ENCODE measurements at places on chromosomes 7 and 10.

GRCh38 chr10:69854511-69855345, 53.0 kb downstream of the COL13A1 start:
- DNase-seq, result no peak

DNA sequence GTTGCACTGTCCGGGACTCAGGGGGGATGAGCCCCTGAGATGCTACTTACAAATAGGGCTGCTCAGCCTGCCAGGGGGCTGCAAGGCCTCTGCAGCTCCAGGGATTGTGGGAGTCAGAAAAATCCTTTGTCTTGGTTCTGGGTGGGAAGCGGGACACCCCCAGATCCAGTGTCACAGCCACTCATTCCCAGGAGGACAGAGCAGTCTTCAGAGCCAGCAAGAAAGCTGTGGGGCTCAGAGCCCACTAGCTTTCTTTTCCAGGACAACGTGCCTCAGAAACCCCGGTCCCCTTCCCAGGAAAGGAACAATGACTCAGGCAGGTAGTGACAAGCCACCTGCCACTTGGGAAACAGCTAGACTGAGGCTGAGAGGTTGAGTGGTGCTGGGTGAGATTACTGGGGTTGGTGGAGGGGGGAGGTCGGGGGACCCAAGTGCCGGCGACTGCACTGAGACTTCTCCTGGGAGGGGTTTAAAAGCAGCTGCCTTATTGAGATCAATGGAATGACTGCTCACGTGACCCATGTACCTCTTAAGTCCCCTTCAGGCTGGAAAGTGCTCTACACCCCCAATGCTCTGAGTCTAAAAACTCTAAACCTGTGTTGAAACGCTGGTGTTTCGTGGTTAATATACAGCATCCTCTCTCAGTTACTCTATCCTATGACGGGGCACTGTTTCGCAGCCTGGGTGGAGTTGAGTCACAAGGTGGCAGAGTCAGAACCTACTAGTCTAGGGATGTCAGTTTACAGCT, 123.6 kb downstream of the UBE2H start:
- DNase-seq, result no peak

DNA sequence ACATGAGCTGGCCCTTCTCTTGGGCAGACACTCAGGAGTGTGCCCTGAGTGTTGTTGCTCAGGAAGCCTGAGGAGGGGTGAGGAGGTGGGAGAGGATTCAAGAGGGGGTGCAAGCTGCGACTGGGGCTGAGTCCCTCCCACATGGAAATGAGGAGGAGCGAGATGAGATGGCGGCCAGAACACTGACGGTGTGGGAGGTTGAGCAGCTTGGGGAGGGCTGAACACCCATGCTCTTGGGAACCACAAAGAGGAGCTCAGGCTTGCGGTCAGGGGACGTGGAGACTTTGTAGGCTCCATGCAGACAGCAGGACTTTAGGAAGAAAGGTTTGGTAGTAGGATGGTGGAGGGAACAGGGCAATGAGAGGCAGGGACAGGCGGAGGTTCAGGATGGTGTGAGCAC, 163.2 kb upstream of the SHH start:
- no peak for DNase-seq

GRCh38 chr7:101857358-101857811, 40.0 kb downstream of the CUX1 start:
- no peak for DNase-seq

- no peak for DNase-seq
Measured at GRCh38 chr10:89651205-89651915, 6.3 kb upstream of the PANK1 start.

DNA sequence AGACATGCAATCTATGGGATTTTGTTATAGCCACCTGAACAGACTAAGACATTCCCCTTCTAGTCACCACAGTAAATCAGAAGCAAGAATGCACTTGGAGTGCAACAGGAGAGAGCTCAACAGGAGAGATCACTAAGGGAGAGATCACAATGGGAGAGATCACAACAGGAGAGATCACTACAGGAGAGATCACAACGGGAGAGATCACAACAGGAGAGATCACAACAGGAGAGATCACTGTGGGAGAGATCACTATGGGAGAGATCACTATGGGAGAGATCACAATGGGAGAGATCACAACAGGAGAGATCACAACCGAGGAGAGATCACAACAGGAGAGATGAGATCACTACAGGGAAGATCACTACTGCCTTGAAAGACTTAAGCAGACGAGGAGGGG, 238.5 kb upstream of the PITRM1 start:
- no peak for DNase-seq

DNA sequence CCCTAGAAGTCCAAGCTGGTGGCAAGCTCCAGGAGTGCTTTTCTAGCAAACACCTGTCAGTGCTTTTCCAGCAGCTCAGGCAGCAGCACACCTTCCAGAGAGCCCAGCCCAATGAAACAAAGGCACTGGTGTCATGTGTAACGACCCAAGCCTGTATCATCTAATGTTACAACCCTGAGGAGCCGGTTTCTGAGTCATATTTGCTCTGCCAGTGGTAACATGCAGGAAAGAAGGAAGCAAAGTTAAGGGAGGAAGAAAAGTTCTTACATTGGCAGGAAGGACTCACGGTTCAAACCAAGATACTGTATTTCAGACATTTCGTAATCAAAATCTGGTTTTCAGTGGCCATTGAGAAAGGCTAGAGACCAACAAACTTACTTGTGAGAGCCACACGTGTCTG, at the start of gene ANKRD22:
Gene ANKRD22 (minus strand): TSS at position 139 of the 400 bp plus-strand sequence. CDS start 237 bp downstream, outside the sequence.
- DNase-seq, result no peak
